Dermis microvascular lymphatic vessel endothelial cell (primary cell): ENCODE measurements at places on chromosomes 4 and X.

- DNase-seq, result no peak
These were observed 9.3 kb downstream of the TMEM165 start for GRCh38 chr4:55405073-55405472.

- no peak for DNase-seq
These were observed 137.8 kb upstream of the IL1RAPL2 start for GRCh38 chrX:104428231-104428630.

GRCh38 chr4:15151033-15151432, 148.8 kb downstream of the CPEB2 start:
- no peak for DNase-seq

DNA sequence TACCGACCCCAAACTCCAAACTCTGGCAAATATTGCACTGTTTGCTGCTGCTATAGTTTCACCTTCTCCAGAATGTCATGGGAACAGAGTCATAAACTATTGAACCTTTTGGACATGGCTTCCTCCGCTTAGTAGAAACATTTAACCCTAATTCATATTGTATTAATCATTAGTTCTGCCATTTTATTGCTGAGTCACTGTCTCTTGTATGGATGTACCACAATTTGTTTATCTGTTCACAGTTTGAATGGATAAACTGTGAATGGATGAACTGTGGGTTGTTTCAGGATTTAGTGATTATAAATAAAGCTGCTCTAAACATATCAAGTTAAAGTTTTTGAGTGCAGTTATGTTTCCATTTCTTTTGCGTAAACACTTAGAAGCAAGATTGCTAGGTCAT, 10.1 kb downstream of the ANXA10 start:
- no peak for DNase-seq

DNA sequence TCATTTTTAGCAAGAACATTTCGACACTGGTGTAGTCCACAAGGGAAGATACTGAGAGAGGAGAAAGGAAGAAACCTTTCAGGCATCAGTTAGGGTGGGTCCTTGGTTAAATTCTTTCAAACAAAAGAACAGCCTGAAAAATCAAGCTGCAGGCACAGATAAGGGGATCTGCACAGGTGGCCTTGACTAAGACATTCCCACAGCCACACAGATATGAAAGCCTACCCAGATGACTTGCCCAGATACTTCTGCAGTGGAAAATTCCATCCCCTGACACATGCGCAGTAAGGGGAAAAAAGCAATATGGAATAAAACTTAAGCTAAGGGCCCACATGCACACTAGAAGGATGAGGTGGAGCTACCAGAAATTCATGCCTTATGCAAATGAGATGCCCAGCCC, 8.9 kb upstream of the TMEM165 start:
- no peak for DNase-seq

DNA sequence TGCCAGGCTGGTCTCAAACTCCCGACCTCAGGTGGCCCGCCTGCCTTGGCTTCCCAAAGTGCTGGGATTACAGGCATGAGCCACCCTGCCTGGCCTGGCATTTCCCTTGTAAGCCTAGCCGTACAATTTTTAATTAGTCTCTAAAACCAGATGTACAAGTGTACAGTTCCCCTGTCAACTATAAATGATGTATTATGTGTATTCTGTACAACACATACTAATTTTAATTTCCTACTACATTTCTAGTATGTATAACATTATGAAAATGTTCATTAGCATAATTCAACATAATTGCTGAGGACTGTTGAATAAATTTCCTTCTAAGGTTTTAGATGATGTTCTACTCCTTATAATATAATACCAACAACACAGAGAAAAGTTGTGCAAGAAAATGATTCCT, 27.8 kb downstream of the TBC1D1 start:
- DNase-seq, result no peak

- DNase-seq, result no peak
These were observed 185.0 kb downstream of the PTTG2 start for GRCh38 chr4:38145033-38145678.

GRCh38 chr4:81353861-81354260, 117.8 kb downstream of the RASGEF1B start:
- DNase-seq, result no peak

GRCh38 chr4:184824081-184824775, 1.5 kb downstream of the ACSL1 start:
- no peak for DNase-seq

GRCh38 chr4:184763150-184763780, 29.4 kb upstream of the CENPU start:
- DNase-seq, result no peak

GRCh38 chr4:139154538-139154937, 22.5 kb downstream of the ELF2 start:
- DNase-seq, result no peak

DNA sequence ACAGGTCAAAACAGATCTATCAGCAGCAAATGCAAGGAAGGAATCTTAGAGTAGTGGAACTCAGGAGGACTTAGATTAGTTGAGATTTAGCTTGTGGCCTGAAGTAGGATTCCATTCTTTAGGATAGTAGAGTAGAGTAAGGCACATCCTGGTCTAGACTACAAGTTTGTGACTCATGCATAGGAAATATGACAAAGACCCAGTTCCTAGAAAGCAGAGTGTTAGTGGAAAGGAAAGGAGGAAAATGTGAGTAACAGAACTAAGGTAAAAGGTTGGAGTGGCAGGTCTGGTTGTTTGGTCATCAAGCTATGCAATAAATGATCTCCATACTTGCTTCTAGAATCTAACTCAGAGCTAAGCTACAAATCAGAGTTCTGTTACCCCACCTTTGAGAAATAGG, 595.0 kb downstream of the ACTRT1 start:
- no peak for DNase-seq

GRCh38 chr4:156443488-156443887, 489.8 kb upstream of the CTSO start:
- no peak for DNase-seq

DNA sequence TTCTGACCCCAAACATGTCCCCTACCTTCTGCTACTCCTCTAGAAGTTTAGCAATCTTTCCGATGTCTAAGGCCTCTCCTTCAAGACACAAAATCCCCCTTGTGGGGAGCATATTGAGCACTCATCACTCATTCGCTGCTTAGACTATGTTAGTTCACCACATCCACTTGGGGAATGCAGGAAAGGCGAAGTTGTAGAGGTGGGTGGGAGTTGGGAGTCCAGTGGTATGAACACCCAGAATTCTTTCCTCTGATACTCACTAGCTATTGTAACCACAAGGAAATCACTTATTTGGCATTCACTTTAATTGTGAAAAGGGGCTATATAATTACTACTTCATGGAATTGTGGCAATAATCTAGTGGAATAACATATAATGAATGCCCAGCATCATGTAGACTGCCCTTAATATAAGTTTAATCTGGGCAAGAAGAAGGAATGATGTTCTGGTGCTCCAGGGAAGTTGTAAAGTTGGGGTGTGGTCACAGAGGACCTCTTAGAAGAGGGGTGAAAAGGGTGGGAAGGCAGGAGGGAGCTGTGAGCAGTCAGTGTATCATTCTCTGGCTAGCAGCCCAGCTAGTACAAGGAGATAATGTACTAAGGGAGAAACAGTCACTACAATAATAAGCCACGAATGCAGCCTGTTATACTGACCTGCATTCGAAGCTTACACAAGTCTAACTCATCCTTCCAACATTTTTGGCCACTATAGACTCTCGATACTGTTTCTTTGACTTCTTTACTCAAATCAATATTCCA, 468.2 kb upstream of the DIPK2B start:
- no peak for DNase-seq

- no peak for DNase-seq
These were observed 114.7 kb downstream of the SLC4A4 start for GRCh38 chr4:71453531-71453930.

DNA sequence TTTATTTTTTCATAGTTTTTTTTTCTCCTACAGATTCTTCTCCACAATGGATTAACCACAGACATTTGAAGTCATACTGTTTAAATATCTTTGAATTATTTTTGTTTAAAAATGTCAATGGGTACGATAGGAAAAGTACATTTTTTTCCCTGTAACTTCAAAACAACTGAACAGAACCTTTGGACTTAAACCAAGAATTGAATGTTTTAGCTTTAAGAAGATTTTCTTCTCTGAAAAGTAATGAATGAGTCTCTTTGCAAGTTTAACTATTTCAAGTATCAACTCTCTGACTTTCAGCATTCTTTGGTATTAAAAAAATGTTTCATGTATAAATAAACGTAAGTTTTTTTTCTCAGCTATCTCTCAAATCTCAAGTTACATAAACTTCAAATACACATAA, 364.3 kb downstream of the FBXO8 start:
- DNase-seq, result no peak

DNA sequence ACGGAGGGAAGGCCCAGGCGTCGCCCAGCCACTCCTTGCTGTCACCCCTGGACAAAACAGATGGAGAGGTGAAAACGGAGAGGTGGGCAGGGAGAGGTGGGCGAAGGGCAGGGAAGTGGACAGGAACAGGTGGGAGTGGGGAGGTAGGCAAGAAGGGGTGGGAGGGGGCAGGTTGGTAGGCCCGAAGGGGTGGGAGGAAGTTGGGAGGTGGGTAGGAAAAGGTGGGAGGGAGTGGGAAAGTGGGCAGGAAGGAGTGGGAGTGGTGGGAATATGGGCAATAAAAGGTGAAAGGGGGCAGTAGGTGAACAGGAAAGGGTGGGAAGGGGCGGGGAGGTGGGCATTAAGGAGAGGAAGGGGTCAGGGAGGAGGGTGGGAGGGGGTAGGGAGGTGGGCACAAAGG, 9.0 kb upstream of the MAGEC1 start:
- DNase-seq, result no peak

DNA sequence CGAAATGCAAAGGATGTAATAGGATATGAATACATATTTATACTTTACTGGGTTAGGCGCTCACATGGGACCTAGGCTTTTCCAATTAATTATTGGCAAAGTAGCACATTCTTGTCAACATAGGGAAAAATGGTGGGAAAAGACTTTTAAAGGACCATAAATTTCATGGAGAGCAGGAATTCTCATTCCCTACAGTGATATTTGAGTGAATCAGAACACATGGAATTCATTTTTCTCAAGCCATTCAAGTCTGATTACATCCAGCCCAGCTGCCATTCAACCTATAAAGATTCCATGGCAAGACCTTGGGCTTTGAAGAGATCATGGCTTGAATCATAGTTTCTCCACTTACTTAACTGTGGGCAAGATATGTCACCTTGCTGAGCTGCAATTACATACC, 150.4 kb downstream of the SOWAHB start:
- DNase-seq, result no peak

- DNase-seq, result no peak
These were observed 11.5 kb upstream of the IDS start for GRCh38 chrX:149516604-149517003.

DNA sequence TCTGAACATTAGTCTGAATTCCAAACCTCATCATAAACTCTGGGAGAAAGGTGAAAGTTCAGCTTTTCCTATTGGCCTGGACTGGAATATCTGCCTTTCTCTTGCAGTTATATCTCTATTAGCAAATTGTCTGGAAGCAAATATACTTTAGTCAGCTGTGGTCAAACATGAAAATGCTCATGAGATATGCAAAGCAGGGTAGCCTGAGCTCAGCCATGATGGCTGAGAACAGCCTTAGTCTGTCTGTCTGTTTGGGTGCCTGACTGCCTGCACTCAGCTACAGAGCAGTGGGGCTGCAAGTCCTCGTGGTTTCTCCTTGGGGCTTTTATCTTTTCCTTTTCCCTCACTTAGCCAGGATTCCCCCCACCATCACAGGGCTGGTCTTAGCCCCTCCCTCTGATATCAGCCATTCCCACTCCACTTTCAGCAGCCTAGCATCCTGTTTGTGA, 19.5 kb upstream of the PGRMC2 start:
- DNase-seq, result no peak

GRCh38 chr4:162499478-162499877, 335.7 kb upstream of the FSTL5 start:
- no peak for DNase-seq

GRCh38 chrX:65591206-65591605, 56.6 kb upstream of the LAS1L start:
- DNase-seq, result no peak

GRCh38 chr4:42547805-42548204, 109.1 kb downstream of the ATP8A1 start:
- no peak for DNase-seq

GRCh38 chr4:149498246-149498645, 317.4 kb downstream of the IQCM start:
- DNase-seq, result no peak

DNA sequence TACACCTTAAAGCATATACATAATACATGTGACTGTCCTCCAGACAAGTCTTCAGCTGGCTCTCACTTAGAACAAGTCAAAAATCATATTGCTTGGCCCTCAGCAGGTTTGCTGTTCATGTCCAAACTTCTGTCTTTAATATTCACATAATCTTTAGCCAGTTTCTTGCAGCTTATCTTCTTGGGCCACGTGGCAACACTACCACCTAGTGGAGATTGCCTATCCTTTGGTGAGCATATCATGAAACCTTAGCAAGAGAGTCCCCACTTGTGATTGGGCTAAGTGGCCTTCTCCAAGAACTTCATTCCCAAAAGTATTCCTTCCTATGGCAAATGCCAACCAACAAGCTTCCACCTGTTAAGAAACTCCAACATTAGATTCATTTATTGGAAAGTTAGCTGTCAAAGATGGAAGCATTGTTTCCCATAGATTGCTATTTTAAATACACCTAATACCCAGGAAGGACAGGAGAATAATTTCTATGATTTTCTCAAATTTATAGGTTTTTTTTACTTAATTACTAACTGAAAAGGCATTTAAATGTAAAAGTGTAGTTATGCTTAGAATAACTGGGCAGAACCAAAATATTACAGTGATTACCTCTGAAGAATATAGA, 231.9 kb upstream of the INTU start:
- DNase-seq, result peak; percentile 76

DNA sequence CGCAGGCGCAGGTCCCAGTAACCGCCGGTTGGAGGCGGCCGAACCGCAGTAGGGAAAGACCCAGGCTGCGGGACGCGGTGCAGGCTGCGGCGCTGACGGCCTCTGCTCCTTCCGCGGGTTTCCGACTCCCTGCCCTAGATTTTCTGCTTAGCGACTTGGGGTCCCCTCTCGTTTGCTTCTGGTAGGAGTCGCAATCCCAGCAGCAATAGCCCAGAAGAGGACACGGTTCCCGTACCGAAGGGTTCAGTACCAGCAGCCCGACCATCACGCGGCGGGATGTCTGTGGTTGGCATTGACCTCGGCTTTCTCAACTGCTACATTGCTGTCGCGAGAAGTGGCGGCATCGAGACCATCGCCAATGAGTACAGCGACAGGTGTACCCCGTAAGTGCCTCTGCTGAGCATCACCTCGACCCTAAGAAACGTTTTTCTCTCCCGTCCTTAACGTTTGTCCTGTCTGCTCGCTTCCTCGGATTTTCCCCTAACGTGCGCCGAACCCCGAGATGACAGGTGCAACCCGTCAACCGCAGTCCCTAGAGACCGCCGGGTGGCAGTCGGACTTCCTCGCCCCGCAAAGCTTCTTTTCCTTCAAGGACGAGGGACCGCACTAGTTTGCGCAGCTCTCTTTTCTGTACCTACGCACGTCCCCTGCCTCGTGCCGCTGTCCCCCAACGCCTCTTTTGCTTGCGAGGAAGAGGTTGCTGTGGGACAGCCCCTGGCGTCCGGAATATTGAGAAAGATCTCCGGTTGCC, at the start of gene HSPA4L:
Gene HSPA4L, plus strand, starts transcription at position 48 of the 751 bp plus-strand sequence. Its CDS starts 229 bp downstream, at position 277.
- DNase-seq, result peak; percentile 85

- DNase-seq, result no peak
These were observed 50.4 kb downstream of the STX18 start for GRCh38 chr4:4491396-4491893.
